NCI-H2107 (cell line): ENCODE measurements at places on chromosomes 1 and 21.

- no peak for DNase-seq
Observed at GRCh38 chr1:25501235-25502058, 42.0 kb upstream of the LDLRAP1 start.

- DNase-seq = no peak
Observed at GRCh38 chr1:49854741-49855140, 169.0 kb downstream of the AGBL4 start.

- no peak for DNase-seq
Observed at GRCh38 chr1:111705841-111706240, 33.4 kb downstream of the INKA2 start.

GRCh38 chr1:161978011-161978790 lies 45.5 kb downstream of the OLFML2B start:
- DNase-seq = no peak

- no peak for DNase-seq
Observed at GRCh38 chr1:84174051-84174556, 30.0 kb downstream of the PRKACB start.

GRCh38 chr21:41601573-41602368 lies 93.8 kb upstream of the TMPRSS2 start:
- DNase-seq = no peak

GRCh38 chr1:10509809-10510509 lies 35.2 kb downstream of the PEX14 start:
- DNase-seq = no peak
